Stomach (tissue), 19 donors: ENCODE measurements at places on chromosomes 4 and X. TPM values are rescaled to one million over a fixed set of nuclear protein-coding genes. Genes with fewer than 3 reads are reported as not detected.

The CDKL5 gene
- polyA plus RNA-seq, result 1.2 TPM

The FGG gene
- 1.5 TPM for polyA plus RNA-seq

The FAM241A gene
- 6.7 TPM for polyA plus RNA-seq

The NPY2R gene
- 0.08 TPM for polyA plus RNA-seq

The CORIN gene
- 0.31 TPM for polyA plus RNA-seq

The AMBN gene
- not detected for polyA plus RNA-seq

The SMIM31 gene
- polyA plus RNA-seq, result 1.6 TPM

The TMPRSS11B gene
- polyA plus RNA-seq, result 80.3 TPM

The SEPTIN6 gene
- polyA plus RNA-seq, result 9.3 TPM

The MAGIX gene
- 35.0 TPM for polyA plus RNA-seq

DNA sequence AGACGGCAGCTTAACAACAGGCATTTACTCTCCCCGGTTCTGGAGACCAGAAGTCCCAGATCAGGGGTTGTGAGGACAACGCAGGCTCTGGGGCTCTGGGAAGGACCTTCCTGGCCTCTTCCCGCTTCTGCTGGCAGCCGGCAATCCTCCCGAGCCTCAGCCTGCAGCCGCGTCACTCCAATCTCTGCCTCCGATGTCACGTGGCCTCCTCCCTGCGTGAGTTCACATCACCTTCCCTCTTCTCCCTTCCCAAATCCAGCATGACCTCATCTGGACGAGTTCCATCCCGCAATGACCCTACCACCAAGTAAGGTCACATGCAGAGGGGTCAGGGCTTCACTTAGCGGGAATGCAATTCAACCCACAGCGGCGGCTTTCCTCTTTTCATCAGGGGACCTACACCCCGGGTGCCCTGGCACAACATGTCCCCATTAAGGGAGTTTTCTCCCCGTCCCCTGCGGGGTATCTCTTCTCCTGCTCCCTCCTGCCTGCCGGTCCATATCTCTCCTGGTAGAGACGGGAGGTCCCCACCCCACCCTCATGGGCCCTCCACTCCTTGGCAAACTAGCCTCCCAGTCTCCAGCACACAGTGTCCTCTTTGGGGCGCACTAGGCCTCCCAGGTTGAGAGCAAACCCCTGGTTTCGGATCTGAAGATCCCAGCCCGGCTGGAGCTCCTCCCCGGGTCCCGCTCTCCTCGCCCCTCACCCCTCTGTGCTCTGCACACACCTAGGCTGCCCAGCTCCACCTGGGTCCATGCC lies 25.5 kb downstream of the ABLIM2 start:
- DNase-seq, result no peak

DNA sequence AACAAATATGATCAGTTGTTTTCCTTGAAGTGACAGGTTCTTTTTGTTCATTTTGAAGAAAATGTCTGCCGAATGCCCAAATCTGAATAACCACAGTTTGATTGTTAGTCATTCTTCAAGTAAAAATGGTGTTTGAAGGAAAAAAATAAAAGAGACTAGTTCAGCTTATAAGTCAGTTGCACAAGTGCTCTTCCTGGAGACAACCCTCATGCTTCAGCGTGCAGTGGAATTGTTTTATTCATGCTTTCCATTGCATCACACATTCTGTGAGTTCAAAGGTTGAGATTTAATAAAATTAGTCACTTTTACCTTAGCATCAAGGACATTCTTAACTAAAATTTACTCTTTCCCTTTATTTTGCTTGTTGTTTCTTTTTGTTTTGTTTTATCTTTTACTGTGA lies 404.9 kb downstream of the ZNF674 start:
- DNase-seq, result no peak

GRCh38 chrX:127243654-127244053 lies 424.1 kb downstream of the PRR32 start:
- no peak for DNase-seq

GRCh38 chr4:123412091-123412505 lies 15.5 kb downstream of the SPRY1 start:
- DNase-seq, result peak; percentile 45

DNA sequence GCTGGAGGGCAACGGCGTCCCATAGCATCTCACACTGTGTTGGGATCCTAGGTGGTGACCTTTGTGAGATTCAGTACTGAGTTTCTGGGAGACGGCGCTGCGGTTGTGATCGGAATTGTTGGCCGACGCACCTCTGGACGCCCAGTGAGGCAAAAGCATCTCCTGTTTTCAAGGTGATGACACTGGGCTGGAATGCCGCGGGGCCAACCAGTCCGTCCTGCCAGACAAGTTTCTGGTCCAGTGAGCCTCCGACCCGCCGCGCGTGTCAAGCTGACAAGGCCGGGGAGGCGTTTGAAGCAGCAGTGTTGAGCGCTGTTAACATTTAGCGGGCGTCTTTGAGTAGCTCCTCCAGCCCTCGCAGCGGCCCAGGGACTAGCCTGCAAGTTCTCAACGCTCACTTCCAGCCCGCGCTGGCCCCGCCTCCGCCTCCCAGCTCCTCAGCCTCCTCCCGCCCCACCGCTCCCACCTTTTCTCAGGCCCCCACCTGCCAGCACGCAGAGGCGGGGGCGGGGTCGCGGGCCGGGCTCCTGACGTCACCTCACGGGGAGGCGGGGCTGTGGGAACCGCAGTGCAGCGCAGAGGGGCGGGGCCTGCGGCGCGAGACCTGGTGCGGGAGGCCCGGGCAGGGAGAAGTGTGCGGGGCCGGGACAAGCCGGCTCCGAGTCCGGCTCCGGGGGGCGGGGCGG lies 482 bp upstream of the CDS1 start:
- DNase-seq, result peak; percentile 98

GRCh38 chr4:32752962-32753361 lies 2032.8 kb downstream of the PCDH7 start:
- DNase-seq, result no peak

GRCh38 chr4:190014771-190015537 lies 12.1 kb downstream of the FRG2 start:
- peak; percentile 29 for DNase-seq

DNA sequence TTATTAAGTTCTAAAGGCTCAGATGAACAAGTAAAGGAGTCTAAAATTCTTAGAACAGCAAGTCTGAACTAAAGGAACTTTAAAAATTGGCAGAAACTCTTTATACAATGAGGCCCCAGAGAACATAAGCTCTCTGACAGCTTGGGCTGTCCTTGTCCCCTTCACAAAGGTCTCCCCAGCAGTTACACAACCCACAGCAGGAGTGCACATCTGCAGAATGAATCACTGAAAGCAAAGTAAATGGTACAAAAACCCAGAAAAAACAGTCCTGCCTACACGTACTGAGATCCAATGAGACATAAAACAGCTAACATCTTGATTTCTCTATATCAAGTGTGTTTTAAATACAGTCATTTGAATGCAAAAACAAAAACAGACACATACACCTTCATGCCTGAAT lies 18.7 kb downstream of the RBBP7 start:
- no peak for DNase-seq

GRCh38 chr4:186029571-186030398 lies 39.2 kb upstream of the TLR3 start:
- peak; percentile 92 for DNase-seq

DNA sequence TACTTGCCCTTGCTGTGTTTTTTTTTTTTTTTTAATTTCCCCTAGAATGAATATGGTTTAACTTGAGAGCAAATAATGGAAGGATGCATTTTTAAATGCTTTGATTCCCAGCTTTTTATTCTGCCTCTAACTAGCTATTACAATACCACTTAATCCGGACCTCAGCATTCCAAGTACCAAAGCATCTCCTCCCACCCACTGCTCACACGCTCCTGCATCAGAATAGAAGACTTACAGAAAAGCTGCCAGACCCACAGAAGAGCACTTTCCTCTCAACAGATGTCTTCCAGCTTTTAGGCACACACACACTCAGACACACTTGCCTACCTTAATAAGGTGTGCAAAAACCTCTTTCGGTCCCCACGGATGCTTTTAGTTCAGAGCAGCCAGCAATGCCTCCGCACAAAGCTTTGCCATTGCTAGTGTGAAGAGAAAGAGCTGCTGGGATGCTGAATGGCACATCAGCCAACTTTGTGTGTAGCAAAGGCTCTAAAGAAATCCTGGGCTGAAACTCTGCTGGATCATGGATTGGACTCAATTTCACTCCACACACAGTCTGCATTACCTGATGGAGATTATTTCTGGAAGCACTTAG lies 1056.2 kb downstream of the DMD start:
- DNase-seq, result peak; percentile 14

DNA sequence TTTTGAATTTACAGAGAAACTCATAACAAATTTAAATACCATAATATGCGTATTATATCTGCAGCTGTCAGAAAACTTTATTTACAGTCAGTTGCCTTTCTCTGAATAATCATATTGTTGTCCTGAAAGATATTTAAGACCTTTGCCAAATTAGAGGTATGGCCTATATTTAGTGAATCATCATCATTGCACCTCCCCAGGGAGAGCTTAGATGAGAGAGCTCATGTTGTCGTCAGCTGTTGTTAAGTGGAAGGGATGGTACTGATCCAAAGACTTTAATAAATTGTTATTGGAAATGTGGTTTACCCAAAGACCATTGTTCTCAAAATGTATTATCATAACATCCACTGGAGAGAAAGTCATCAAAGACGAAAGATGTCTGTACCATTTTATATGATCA lies 128.6 kb downstream of the HTR2C start:
- no peak for DNase-seq

DNA sequence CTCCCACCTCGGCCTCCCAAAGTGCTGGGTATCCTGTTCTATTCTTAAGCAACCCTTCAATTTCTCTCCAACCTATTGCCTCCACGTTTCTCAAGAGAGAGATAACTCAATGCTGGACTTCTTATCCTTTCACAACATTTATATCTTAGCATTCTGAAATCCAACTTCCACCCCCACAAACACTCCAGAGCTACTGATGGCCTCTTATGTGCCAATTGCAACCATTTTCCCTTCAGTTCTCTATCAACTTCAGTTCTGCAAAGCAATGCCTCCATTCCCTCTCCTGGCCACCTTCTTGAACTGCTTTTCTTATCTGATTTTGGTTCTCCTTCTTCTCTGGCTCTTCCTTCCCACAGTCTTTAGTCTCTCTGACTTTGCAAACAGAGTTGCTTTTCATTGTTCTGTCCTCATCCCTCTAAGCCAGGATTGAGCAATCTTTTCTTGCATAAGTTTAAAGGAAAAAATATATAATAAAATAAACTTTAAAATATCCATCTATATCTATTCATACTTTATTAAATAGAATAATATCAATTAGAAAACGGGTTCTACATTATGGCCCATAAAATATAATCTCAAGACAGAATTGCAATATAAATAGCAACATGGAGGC lies 3.6 kb upstream of the STBD1 start:
- DNase-seq, result no peak

GRCh38 chrX:17395154-17395553 lies 20.2 kb downstream of the NHS start:
- DNase-seq, result no peak

- DNase-seq, result no peak
Measured at GRCh38 chrX:114675365-114675764, 91.5 kb downstream of the HTR2C start.

GRCh38 chr4:39597695-39598381 lies 40.8 kb downstream of the SMIM14 start:
- DNase-seq, result no peak

- DNase-seq, result no peak
Measured at GRCh38 chr4:113682730-113683537, 78.6 kb downstream of the CAMK2D start.

GRCh38 chrX:13029887-13030771 lies 14.3 kb downstream of the FAM9C start:
- no peak for DNase-seq

- DNase-seq, result no peak
Measured at GRCh38 chr4:166014411-166014810, 141.4 kb downstream of the TLL1 start.

- no peak for DNase-seq
Measured at GRCh38 chrX:124679199-124679598, 332.8 kb downstream of the SH2D1A start.

DNA sequence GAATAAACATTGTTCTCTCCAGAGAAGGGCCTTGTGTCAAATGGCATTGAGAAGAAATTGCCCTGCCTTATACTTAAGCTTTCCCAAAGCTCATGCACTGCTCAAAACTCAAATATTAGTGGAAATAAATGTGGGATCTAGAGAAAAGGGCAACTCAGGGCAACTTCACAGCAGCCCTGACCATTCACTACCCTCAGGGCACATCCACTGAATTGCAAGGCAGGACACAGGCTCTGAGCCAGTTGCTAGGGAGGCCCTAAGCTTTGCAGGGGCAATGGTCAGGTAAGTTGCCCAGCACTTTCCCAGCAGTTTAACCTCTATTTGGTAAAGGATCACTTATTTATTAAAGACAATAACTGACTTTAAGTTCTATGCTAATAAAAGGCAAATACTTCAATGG lies 255.3 kb upstream of the TEX13A start:
- no peak for DNase-seq
